ENCODE measurements at places on chromosomes 1 and 21.

DNA sequence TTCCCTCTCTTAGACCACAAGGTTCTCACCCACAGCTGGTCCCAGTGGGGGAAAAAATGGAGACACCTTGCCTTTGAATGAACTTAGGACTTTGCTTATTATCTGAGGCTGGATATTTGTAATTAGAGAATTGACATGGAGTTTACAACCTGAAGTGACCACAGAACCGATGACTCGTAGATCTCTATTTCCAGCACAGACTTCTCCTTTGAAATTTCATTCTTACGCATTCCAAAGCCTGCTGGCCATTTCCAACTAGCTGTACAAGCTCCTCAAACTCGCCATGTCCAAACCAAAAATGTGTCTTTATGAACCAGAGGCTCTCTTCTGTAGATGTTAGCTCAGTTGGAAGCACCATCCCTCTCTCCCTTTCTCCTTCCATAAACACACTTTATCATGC is 12.0 kb downstream of the RAB7B start:
- no peak for DNase-seq

- no peak for DNase-seq
Observed at GRCh38 chr21:34881421-34881820, 167.7 kb downstream of the RUNX1 start.

DNA sequence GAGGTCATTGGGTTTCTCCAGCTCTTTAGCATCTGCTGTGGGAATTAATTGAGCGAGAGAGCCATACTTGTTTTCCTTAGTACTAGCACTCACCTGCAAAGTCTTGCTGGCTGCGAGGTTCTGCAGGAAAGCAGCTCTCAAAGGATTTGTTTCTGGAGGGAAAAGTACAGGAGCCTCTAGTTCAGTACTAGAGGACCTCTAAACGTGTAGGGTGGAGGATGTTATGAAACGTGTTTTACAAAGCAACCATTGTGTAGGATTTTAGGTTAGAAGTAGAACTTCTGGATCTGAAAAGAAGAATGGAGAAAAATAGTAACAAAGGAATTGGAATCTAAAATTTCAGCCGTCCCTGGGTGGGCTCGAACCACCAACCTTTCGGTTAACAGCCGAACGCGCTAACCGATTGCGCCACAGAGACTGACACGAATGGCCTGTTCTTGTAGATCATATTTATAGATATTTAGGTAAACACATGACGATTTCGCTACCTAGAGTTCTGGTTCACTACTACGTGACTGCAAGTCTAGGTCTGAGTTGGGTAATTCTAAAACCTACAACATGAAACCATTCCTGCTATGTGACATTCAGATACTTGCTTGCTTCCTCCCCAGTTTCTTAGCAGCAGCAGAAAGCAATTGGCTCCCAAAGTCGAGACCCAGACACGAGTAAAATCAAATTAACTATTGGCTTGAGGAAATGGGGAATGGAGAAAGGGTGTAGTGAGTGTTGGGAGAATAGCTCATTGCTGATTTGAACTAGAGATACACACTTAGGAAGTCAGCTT is 60.2 kb upstream of the CFAP126 start:
- no peak for DNase-seq

- peak; percentile 65 for DNase-seq
Observed at GRCh38 chr21:42818328-42818749, 61.0 kb downstream of the WDR4 start.

GRCh38 chr1:233448109-233448689 is 120.7 kb downstream of the MAP3K21 start:
- no peak for DNase-seq

DNA sequence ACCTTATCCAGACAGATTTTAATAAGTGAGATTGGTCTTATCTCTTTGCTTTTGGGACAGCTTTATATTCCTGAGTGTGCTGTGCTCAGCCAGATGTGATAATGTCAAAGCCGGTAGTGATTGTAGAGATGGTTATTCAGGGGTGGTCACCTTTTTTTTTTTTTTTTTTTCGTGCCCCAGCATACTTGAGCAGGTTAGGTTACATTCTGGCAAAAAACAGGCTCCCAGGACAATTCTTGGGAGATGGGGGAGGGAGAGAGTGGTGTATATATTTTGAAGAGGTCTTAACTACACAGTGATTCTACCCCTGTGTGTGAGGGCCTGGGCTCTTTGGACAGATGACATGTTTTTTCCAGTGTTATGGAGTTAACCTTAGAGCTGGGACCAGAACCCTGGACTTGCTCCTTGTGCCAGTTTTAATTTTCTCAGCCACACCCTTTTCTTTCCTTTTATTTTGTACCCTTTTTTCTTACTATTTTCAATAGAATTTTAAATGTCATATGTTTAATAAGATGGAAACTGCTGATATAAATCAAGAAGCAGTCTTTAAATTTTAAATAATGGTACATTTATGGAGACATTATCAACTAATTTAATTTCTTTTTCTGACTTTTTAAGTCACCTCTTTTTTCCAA is 88.4 kb downstream of the DYRK1A start:
- DNase-seq: no peak

- DNase-seq: no peak
Observed at GRCh38 chr1:235720544-235720943, 71.0 kb upstream of the GNG4 start.

DNA sequence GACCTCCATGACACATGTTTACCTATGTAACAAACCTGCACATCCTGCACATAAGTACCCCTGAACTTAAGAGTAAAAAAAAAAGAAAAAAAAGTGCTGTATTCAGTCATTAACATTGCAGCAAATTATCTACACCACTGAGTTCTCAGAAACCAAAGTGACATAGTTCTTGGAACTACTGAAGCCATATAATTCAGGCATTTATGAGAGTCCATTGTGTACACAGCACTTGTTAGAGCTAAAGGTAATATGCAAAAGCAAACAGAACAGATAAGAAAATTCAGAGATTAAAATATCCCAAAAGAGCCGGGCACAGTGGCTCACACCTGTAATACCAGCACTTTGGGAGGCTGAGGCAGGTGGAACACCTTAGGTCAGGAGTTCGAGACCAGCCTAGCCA is 38.0 kb downstream of the F5 start:
- no peak for DNase-seq

DNA sequence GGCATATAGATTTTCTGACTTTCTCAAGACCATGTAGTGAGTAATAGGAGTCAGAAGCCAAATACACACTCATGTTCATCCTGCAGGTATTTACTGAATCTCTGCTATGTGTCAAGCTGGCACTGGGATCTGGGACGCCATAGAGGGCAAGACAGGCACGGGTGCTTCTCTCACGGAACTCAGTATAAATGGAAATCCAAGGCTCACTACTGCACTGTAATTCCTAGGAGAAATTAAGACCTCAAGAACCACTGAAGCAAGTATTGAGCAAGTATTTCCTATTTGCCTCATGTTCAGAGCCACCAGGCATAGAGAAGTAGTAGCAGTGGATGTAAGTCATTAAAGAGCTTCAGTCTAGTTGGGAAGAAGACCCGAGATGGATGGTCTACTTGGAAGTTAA is 38.9 kb downstream of the EIF2D start:
- no peak for DNase-seq

GRCh38 chr1:149927056-149927562 is 494 bp downstream of the SF3B4 start:
- DNase-seq: no peak

GRCh38 chr1:60762176-60762575 is 320.2 kb upstream of the NFIA start:
- no peak for DNase-seq

DNA sequence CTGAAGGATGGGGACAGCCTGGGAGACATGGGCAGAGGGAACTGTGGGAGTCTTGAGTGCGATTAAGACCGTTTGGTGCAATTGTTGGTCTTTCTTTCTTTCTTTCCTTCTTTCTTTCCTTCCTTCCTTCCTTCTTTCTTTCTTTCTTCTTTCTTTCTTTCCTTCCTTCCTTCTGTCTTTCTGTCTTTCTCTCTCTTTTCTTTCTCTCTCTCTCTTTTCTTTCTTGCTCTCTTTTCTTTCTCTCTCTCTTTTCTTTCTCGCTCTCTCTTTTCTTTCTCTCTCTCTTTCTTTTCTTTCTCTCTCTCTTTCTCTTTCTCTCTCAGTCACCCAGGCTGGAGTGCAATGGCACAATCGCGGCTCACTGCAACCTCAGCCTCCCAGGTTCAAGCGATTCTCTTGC is 2.9 kb upstream of the KLHDC9 start:
- no peak for DNase-seq

- DNase-seq: no peak
Observed at GRCh38 chr1:59845091-59845490, 30.3 kb downstream of the HOOK1 start.

DNA sequence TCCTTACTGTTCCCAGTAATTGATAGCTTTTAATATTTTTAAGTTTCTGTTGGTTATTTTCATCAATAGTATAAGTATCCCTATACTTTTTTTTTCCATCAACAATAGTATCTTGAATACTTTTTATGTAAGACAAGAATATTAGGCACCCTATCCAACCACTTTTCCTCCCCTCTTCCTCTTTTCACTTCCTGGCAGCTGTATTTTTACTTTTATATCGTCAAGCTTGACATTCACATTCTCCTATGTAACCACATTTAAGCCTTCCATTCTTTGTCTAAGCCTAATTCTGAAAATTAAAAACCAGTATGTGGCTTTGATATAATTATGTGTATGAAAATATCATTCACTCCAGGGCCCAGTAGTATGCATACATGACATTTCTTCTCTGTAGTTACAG is 9.3 kb downstream of the TMEM39B start:
- DNase-seq: no peak

DNA sequence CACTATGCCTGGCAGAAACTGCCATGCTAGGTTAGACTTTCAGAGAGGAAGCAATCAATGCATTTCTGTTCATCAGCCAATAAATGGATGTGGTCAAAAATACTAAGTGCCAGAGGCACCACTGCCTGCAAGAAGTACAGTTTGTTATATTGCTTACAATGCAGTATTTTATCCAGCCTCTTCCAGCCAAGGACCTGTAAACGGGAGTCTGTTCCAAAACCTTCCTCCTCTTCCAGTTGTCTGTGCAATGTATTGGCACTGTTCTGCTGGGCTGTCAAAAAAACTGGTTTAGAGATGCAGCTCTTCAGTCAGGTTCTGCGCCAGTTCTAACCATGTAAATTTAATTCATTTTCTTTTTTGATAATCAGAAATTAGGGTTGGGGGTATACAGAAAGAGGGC is 175.7 kb downstream of the EIF4G3 start:
- DNase-seq: no peak

- peak; percentile 79 for DNase-seq
Observed at GRCh38 chr1:109790735-109791494, 27.2 kb upstream of the EPS8L3 start.

- no peak for DNase-seq
Observed at GRCh38 chr1:224589006-224589405, 27.1 kb upstream of the CNIH3 start.

- DNase-seq: no peak
Observed at GRCh38 chr1:246781212-246781611, 57.0 kb downstream of the SCCPDH start.

GRCh38 chr1:36706416-36706815 is 223.7 kb upstream of the CSF3R start:
- DNase-seq: no peak
